Activated T-helper 1 cell treated with anti-CD3 and anti-CD28 coated beads, Interleukin-2, amount 50 U/mL, for 16 hours (primary cell): ENCODE measurements at places on chromosomes 3 and 15.

DNA sequence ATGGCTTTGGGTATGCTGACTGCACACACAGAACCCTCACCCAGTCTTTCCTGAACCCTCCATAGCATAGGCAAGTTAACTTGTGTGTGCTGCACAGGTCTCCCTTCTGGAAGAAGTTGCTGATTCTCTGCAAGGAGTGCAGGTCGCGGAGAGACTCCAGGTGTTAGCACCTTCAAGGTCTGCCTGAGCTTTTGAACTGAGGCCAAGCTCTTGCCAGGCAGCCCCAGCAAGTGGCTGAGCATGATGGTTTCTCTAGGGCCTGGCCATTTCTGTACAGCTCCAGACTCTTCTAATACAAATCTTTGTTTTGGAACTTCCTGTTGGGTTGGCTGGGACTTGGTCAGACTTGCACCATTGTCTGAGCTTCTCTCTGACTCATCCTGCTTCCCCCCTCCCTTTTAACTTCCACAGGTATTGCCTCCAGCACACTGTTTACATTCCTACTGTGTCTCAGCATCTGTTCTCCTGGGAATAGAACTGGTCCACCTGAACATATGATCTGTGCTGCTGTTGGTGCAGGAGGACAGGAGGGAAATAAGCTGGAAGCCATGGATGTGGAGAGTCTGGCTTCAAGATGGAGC, 53.3 kb downstream of the KY start:
- no peak for DNase-seq

DNA sequence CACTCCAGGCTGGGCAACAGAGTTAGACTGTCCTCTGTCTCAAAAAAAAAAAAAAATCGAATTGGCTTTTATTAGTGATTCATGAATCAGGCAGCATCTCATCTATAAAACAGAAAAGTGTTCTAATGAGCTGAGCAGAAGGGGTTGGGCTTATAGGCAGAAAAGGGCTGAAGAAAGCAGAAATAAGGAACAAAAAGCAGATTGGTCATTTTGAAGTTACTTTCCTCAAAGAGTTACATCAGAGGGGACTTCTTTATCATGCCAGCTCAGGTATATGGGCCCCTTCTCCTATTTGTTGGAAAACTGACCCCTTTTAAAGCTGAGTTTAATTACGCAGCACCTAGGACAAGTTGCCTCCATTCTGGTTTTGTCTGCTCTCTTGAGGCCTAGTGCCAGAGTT, 722 bp upstream of the POGLUT1 start:
- DNase-seq = no peak

DNA sequence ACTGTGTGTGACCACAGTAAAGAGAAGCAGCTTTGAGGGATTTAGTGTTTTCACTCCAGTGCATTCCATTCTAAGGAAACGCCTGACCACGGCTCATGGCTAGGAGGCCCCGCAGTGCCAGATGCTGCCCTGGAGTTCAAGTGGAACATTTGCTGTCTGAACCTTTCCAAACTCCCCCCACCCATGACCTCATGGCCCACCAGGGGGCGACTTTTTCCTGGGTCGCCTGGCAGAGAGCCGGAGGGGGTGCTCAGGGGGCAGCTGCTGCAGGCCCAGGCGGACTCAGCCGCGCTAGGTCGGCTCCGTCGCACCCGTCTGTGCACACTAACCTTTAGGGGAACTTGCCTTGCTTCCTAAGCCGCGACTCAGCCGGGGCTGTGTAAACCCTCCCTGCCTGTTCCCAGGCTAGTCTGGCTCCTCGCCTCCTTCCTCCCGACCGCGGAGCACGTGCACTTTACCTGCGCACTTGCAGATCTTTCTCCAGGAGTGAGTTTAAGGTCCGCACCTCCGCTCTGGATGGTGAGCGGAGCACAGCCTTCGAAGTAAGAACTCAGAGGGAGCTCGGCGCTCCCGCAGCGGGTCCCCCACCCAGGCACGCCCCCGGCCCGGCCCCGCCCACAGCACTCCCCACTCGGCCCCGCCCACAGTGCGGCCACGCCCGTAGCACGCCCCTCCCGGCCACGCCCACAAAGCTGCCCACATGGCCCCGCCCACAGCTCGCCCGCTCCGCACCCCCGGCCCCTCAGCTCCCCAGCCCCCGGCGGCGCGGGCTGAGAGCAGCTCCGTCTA, at the start of gene OCA2:
Gene OCA2, minus strand, starts transcription at position 550 of the 789 bp plus-strand sequence. CDS start 17,441 bp downstream, outside the sequence.
- no peak for DNase-seq

GRCh38 chr3:15476378-15476777, 45.1 kb downstream of the COLQ start:
- no peak for DNase-seq

GRCh38 chr15:95840004-95840403, 490.5 kb upstream of the NR2F2 start:
- DNase-seq = no peak

GRCh38 chr3:189498995-189499704, 132.0 kb upstream of the TP63 start:
- no peak for DNase-seq

DNA sequence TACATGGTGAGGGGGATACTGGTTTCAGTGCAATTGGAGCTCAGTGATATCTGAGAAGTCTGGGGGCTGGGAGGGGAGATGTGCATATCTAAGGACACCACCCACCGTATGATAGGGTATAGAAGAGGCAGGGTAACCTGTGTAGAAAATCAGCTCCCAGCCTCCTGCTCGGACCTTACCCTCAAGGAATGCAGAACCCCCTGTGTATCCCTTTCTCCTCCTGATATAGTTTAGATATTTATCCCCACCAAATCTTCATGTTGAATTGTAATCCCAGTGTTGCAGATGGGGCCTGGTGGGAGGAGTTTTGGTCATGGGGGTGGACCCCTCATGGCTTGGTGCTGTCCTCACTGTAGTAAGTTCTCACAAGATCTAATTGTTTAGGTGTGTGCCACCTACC, 48.2 kb upstream of the GATA2 start:
- DNase-seq = no peak

- DNase-seq = no peak
Measured at GRCh38 chr3:45371621-45372020, 16.8 kb upstream of the LARS2 start.

DNA sequence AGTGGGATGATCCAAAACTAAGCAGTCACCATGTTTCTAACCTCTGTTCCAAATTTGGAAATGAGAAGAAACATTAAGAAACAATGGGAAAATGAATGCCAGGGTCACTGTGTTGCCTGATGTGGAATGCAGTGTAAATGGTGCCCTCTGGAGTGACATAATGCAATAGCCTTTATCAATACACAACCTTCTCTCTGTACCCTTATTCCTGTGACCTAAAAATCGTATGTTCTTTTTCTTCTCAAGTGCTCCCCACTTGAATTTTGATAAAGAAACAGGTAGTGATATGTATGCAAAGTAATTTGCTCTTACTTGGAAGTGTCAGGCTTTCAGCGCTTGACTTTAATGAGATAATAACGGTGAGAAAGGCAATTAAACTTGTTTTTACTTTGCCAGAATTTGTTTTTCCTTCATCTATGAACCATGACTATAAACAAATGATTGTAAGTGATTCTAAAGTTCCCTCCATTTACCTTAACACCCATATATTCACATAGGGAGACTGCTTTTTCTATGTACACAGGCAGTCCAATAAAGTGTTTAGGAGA, 145.8 kb upstream of the THRB start:
- DNase-seq = no peak

DNA sequence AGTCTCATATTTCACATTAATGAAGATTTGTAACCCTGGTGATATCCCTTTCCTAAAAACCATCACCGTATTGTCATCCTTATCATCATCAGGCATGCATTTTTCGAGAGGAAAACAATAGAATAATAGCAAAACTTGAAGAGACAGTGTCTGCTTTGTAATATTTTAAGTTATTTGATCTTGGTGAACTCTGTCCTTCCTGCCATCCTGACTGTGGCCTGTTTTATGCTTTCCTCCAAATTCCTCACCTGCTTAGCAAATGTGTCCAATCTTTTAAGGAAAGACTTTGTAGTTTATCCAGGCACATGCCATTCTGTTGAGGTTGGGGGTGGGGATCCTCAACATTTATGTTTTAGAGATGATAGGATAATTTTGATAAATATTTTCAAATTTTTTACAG, 306.1 kb upstream of the COL8A1 start:
- no peak for DNase-seq

DNA sequence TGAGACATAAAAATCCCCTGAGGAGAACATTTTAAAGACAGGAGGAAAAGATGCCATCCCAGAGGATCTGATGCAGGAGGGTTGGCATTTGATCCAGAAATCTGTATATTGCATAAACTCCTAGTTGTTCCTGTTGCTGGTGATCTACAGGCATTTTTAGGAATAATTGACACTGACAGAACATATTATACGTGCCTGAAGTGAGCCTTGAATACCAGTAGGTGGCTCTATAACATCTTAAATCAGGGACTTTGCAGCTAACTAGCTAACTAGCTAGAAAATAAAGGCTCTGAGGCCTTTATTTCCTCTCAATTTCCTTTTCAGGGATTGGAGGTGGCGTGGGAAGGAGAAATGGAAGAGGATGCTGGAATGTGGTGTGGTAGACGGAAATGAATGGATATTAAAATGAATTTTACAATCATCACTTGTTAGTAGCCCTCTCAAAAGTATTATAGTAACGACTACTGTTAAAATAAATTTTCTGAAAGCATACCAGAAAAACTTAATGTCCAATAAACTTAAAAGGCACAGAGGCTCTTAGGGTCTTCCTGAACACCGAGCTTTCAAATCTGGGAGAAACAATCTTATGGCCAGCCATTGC, 73.8 kb upstream of the ZBED2 start:
- no peak for DNase-seq

GRCh38 chr15:96158938-96159337, 171.6 kb upstream of the NR2F2 start:
- no peak for DNase-seq

DNA sequence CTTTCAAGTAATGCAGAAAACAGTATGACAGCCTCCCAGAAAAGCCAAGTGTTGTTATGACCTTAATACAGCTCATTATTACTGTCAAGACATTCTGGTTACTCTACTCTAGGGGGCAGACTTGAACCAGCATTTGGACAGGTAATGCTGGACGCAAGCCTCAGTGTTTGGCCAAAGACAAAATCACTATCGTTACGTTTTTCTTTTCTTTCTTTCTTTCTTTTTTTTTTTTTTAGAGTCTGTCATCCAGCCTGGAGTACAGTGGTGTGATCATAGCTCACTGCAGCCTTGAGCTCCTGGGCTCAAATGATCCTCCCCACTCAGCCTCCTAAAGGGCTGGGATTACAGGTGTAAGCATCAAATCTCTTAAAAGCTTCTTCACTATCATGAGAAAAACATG, 29.4 kb upstream of the TMEM45A start:
- no peak for DNase-seq

DNA sequence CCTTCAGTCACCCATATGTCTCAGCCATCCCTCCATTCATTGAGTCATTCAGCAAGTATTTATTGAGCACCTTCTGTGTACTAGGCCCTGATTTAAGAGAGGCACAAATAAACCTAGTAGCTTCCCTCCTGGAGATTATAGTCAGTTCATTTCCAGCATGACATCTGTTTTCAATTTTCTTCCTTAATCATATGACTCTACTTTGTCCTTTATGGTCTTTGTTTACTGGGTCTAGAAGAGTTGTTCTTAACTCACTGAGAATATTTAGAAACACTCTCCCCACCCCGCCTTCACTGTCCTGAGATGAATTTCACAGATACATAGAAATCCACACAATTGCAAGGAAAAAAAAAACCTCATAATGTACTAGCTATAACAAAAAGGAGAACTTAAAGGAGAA, 44.8 kb upstream of the ADAMTS9 start:
- no peak for DNase-seq

- no peak for DNase-seq
Measured at GRCh38 chr15:91698241-91698640, 155.3 kb upstream of the SLCO3A1 start.

GRCh38 chr3:13069495-13069894, 3.7 kb downstream of the IQSEC1 start:
- peak; percentile 11 for DNase-seq

GRCh38 chr15:37289109-37289765, 188.9 kb upstream of the MEIS2 start:
- no peak for DNase-seq

DNA sequence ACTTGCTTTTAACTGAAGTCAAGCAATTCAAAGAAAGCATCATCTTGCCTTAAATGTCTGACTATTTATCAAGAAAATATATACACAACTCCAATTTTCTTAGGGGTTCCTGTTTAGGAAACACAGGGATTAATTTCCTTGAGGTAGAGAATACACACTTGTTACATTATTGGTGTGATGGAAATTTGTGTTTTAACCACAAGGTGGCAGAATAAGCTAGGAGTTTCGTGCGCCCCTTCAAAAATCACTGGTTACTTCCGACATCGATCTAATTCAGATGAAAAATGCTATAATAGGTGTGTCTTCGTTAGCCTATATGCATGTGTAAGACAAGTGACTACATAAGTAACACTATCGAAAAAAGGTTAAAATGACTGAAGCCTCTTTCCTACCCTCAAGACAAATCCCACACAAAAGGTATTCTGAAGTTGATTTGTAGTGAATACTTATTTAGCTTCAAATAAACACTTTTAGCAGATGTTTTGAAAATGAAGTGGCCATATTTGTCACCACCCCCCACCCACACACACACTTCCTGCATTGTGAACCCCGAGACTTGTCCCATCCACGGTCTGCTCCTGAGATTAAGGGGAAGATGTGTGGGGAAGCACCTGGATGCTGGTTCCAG, 246.5 kb downstream of the ROBO1 start:
- DNase-seq = no peak

DNA sequence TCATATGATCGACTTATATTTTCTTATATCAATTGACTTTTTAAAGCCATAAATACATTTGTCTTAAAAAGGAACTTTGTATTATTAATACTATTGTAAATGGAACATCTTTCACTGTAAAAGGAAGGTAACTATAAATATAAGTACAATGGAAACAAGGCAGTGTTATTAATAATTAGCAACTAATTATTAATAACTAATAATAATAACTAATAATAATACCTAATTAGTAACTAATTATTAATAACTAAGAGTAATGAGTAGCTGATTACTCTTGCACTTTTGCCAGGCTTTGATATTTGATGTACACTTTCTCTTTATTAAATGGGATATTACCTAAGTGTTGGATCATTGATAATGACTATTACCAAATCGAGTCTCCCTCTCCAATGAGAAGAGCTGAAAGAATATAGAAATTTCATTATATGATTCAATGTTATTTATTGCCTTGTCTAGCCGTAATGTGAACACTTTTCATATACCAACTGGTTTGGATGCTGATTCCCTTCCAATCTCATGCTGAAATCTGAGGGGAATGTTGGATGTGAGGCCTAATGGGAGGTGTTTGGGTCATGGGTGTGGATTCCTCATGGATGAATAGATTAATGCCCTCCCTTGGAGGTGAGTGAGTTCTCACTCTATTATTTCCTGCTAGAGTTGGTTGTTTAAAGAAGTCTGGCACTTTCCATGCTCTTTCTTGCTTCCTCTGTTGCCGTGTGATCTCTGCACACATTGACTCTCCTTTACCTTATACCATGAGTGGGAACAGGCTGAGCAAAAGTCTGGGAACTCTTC, 202.1 kb upstream of the ZBTB20 start:
- DNase-seq = no peak

- DNase-seq = no peak
Measured at GRCh38 chr3:175335229-175335628, 476.1 kb downstream of the NAALADL2 start.
